GM04504 (cell line): ENCODE measurements at places on chromosomes 2 and 18.

GRCh38 chr2:54513363-54513715, 57.2 kb downstream of the SPTBN1 start:
- DNase-seq = no peak

- no peak for DNase-seq
These were observed 826.8 kb downstream of the TRIB2 start for GRCh38 chr2:13543550-13543949.

DNA sequence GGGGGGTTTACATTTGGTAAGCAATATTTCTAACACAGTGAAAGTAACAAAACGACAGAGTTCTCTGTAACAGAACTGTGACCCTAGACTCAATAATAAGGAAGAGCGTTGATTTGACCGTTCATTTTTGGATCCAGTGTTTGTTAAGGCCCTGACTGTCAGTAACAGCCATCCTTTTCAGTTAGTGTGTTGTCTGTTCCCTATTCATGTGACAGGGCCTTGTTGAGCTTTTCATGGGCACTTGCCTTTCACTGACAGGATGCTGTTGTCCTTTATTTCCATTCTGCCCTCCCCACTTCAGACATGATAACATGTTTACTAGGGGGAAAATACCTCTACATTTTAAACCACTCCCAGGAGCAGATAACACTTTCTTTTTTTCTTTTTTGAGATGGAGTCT, 45.8 kb downstream of the MAP4K4 start:
- no peak for DNase-seq

DNA sequence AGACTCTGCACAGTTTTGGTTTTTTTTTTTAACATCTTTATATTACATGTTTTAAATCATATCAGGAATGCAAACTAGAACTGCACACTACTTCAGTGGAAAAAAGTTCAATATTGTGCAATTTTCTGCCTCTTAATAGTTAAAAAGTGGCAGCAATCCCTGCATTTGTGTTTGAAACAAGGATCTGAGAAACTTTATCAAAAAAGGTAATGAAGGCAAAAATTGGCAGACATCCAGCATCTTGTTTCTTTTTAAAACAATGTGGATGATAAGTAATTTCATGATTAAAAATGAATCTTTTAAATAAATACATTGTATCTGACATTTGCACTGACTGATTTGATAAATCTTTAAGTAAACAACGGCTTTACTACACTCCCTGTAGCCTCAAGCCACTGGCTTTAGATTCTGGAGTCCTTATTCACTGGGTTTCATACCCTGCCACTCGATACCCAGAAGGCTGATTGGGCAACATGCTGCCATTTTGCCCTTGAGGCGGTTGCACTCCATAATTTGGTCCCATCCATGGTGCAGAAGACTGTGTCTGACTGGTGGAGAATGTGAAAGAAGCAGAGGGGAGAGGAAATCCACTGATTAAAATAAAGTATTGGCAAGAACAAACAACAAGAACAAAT, 21.6 kb upstream of the C2orf42 start:
- no peak for DNase-seq

DNA sequence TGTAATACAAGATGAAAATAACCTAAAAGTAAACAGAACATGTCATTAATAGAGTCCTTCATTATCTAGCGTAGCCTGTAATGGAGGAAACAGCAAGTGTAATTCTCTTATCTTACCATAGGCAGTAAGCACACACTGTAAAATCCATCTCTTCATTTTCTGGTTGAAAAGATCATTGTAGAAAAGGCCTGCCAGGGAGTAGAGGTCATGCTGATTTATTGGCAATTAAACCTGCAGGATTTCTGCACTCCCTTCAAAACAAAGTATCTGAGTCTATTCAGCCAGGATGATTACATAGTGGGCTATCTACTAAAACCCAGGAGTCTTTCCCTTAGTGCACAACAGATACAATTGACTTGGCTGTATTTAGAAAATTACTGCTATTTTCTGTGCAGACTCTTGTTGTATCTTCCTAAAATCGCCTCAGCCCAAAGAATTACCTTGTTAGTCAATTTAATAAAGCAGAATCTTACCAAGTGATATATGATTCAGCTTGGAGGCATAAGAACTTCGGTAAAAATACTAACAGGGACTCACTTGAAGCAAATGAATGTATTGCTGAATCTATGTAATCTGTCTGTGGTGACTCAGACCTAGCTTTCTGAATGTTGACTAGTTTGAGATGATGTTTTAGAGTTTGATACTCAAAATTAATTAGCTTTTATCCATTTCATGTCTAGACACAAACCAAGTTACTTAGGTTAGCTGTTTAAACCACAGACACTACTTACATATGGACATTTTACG, 250.4 kb upstream of the STON1 start:
- DNase-seq = no peak

DNA sequence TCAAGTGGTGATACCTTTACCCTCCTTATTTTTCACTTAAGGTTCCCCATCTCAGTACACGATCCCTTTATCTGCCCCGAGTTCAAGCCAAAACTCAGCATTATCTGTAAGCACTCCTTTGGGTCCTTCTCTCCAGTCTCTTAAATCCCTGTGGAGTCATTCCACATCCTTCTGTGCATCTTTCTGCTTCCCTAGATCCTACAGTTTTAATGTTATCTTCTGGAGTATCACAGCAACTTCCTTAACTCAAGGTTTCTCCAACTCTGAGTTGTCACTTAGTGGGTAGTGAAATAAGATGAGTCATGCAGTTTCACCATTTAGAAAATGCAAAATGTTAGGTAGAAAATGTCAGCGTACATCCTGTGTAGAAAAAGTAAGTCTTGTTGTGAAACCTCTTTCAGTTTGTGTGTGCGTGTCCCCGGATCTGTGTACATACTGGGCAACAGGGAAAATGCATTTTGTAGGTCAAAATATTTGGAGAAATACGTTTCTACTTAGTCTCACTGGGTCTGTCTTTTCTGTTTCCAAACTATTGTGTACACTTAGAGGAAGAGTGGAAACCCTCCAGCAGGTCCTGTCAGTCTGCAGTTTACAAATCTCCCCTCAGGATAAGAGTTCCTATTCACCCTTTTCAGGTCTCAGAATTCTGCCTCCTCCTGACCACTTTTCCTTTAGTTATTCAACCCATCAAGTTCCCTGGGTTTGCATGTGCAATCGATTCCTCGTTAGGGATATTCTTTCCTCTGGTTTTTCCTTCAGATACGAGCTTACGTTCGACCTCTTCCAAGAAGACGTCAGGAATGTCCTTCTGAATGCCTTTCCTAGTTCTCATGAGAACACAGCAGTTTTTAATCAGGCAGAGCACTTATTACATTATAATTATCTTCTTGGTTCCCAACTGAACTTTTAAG, 154.8 kb downstream of the TGIF1 start:
- peak; percentile 92 for DNase-seq

- DNase-seq = no peak
These were observed 45.9 kb upstream of the ITGA4 start for GRCh38 chr2:181411105-181411849.

DNA sequence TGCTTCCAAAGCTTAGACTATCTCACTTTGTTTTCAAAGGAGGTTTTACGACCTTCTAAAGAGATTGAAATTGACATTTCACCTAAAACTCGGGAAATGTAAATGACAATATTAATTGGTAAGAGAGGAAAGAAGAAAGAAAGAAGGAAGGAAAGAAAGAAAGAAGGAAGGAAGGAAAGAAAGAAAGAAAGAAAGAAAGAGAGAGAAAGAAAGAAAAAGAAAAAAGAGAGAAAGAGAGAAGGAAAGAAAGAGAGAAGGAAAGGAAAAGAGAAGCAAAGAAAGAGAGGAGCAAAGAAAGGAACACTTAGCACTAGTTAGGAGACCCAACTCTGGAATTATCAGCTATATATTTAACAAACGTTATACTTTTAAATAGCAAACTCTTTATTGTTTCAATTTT, 3.7 kb downstream of the GKN1 start:
- DNase-seq = no peak

DNA sequence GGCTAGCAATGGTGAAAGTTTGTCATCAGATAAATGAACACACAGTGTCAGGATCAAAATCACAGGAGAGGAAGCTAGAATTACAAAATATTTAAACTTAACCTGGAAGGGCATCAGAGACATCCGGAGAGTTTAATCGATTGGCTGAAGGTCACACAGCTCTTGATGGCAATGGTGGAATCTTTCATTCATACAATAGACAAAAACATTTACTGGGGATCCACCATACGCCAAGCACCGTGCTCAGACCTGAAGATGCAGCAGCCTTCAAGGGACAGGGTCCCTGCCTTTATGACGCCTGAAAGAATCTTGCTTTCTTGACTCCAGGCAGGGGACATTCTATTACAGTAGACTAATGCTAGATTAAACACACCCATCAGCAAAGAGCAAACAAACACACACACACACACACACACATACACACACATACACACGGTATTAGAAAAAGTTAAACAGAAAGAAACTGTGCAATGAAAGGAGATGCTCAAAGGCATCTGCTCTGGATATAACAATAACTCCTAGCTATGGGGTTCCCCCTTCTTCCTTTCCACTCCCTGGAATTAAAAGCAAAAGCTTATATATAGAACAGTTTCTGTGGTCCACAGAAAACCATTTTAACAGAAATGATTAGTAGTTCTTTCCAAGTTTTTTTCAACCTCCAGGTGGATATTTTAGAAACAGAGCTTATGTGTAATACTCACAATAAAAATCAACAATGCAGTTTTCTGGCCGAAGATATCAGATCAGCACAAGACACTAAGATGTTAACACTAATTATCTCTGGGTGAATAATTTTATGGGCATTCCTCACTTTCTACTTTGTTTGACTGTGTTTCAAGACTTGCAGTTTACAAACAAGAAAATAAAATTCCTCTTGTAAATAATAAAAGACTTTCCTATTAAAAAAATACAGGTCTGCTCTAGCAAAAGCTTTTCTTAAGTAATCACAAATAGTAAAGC, 151.7 kb downstream of the ANKRD44 start:
- no peak for DNase-seq

DNA sequence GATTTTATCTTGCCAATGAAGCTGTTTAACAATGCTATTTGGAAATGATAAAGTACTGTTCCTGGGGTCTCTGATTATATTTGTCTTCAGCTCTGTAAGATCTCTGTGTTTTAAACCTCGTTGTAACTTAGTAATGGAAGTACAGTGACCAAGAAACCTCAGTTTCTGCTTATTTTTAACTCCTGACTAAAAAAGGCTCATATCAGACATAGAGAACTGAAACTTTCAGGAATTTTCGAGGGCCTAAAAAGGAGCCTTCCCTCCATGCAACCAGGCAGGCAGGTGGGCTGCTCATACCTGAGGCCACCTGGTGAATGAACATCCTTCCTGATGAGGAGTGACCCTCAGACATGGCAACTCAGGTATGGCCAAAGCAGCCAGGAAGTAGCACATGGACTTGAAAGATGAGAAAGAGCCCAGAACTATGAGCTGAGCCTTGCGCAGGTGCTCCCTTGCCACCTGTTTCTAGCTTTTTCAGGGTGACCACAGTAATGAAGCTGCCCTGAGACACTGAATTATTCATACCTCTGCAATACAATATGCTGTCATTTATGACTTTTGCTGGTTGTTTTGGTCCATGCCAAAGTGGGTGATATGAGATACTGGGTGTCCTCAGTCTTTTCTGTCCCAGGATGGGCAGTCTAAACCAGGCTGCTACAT, 23.9 kb downstream of the MYO3B start:
- DNase-seq = no peak

DNA sequence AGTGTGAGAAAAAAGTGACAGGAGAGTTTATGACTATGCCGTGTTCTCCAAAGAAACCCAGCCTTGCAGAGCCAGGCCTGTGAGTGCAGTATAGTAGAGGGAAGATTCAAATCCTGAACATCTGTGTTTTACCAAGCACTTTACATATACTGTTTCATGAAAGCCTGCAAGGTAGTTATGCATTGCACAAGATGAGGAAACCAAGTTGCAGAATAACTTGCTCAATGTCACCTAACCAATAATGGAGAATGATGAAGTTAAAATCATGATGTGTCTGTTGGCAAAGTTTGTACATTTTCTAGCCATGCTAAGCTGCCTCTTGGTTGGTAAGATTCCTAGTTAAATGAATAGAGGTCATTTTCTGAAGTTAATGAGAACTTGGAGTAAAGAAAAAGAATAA, 29.3 kb downstream of the SYT4 start:
- DNase-seq = no peak

- DNase-seq = no peak
These were observed 71.8 kb upstream of the SEC11C start for GRCh38 chr18:59067873-59068272.

GRCh38 chr2:99727199-99727598, 237.4 kb upstream of the REV1 start:
- DNase-seq = no peak

DNA sequence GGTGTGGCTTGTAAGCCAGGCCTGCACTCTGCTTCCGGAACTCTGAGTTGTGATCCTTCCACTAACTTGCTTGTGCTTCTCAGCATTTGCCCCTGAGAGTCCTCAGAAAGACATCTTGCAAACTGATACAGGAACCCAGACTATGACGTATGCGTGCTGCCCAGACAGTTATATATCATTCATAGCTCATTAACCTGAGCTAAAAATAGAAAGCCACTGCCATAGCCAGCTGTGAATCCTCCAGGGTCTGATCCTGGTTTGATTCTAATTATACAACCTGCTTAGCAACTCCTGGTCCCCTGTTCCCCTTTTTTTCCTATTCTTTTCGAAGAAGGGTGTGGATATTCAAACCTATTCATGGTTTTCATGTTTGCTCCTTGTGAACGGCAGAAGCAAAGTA, 63.7 kb downstream of the MARCHF4 start:
- DNase-seq = no peak
